D341Med (cell line): ENCODE measurements at places on chromosomes 12 and 14.

GRCh38 chr12:45402288-45402687, 186.4 kb downstream of the ANO6 start:
- DNase-seq = no peak

GRCh38 chr12:113228394-113229028, 7.2 kb downstream of the TPCN1 start:
- DNase-seq = no peak

DNA sequence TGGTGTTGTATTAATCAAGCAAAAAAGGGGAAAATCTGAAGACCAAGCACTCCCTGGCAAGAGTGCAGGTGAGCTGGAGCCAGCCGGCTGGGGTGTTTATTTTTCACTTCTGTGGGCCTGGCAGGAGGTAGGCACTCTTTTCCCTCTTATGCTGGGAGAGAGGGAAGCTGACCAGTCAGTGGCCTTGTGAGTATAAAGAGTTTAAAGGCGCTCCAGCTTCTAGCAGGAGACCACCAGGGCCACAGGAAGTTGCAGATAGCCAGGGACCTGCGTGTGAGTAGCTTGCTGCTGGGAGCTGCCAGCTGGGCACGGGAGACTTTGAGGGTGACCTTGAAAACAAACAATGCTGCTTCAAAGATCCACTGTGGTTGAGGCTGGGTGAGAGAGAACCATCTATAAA, 217.4 kb upstream of the PWP1 start:
- DNase-seq = no peak

DNA sequence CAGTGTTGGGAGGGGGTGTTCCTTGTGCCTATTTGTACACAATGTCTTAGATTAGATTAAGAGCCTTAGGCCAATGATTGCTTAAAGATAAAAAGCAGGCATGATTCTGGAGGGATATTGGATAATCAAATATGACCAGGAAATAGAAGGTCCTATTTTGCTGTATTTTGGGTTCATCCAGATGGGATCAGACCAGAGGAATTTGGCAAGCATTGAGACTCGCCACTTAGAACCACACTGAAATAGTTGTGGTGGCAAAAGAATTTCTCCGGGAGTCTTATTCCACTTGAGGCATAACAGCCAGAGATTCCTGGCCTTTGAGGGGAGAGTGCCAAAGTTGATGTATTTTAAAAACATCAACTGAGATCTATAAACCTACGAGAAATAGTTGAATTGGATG, 327.2 kb downstream of the RAD51B start:
- no peak for DNase-seq

GRCh38 chr14:100384819-100385813, 62.0 kb downstream of the SLC25A47 start:
- DNase-seq = no peak

DNA sequence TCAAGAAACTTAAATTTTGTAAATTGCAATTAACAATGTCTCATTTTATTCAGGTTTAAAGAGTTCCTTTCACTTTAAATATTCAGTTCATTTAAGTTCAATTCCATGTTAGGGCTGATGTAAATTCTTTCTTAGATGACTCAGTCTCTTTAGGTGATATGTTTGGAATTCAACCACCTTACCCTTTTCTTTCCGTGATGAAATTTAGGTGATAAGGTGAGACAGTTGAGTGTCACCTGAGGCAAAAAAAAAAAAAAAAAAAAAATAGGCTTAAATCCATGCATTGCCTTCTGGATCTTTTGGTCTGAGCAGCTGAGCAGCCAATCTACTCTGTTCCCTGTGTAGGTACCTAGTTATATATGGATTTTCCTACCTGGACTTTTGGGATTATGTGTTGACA, 299.5 kb downstream of the DAD1 start:
- DNase-seq = no peak

- DNase-seq = no peak
These were observed 282 bp upstream of the IGFBP6 start for GRCh38 chr12:53097207-53097563.

DNA sequence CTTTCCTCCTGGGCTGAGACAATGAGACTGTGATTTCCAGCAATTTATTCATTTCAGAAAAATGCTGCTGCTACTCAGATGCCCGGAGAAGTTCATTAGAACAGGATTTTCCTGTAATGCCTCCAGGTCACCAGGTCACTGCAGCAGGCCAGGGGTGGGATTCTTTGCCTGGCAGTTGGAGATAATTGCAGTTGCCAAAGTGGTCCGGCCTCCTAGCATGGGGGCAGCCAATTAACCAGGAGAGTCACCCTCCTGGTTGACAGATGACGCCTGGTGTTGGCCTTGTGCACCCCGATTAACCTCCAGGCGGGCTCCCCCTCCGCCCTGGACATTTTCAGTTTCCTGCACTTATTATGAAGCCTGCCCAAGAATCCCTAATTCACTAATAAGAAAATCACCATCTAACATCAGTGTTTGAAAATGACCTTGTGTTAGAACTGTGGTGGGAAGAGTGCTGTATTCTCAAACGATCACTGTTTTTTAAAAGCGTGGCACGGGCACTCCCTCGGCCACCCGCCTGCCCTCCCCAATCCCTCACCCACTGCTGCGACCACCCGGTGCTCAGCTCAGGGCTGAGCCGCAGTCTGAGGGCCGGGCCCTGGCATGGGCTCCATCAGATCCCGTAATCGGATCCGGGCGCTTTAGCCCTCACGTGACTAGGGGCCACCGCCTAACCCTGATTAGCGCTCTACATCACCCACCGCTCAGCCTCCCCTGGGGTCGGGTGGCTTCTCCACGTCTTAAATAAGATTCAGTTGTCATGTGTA, 12.9 kb downstream of the RIMBP2 start:
- no peak for DNase-seq

DNA sequence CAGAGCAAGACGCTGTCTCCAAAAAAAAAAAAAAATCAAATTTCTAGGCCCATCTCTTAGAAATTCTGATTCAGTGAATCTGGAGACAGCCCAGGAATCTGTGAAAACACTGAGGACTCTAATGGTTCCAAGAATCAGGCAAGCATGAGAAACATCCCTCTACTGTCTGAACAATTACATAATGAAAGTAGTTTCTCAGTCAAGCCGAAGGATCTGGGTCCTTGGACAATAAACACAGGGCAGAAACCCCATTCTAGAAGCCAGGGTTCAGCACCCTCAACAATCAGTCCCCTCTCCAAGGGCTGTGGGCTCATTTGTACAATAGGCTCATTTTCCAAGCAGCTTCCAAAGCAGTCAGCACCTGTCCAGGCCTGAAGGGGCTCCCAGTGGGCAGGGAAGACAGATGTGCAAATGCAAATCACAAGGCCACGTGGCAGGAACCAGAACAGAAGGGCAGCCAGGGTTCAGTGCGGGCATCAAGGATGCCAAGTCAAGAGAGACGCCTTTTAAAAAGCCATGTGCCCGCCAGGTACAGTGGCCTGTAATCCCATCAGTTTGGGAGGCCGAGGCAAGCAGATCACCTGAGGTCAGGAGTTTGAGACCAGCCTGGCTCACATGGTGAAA, 96.1 kb downstream of the KSR2 start:
- no peak for DNase-seq

GRCh38 chr14:104700747-104701217, 11.4 kb downstream of the INF2 start:
- DNase-seq = no peak

DNA sequence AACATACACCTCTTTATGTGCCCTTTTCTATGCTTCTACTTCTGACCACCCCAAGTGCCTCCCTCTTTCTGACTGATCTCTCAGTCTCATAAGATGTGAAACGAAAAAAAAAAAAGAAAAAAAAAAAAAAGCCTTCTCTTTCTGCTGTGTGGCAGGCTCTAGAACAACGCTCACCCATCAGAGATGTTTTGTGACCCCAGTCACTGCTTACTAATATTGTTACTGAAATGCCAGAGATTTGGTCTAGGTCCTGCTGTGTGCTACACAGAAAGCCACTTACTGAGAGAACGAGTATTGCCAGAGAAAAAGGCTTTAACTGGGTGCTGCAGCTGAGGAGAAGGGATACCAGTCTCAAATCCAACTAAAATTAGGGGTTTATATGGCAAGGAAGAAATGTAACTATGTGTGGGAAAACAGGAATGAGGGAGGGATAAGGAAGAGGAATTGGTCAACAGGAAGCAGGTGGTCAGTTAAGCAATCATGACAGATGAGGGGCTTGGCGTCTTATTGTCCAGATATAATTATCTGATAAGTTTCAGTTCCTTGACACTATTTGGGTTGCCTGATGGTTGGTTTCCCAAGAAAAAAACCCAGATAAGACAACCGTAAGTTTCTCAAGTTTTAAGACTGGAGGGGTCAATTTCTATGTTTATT, 149.0 kb downstream of the NAV3 start:
- DNase-seq = no peak
